ENCODE measurements at places on chromosomes 11 and 22.

GRCh38 chr11:72243173-72244059 lies 560 bp downstream of the PHOX2A start:
- no peak for DNase-seq

- DNase-seq: no peak
Observed at GRCh38 chr11:117970400-117971024, 15.7 kb upstream of the IL10RA start.

DNA sequence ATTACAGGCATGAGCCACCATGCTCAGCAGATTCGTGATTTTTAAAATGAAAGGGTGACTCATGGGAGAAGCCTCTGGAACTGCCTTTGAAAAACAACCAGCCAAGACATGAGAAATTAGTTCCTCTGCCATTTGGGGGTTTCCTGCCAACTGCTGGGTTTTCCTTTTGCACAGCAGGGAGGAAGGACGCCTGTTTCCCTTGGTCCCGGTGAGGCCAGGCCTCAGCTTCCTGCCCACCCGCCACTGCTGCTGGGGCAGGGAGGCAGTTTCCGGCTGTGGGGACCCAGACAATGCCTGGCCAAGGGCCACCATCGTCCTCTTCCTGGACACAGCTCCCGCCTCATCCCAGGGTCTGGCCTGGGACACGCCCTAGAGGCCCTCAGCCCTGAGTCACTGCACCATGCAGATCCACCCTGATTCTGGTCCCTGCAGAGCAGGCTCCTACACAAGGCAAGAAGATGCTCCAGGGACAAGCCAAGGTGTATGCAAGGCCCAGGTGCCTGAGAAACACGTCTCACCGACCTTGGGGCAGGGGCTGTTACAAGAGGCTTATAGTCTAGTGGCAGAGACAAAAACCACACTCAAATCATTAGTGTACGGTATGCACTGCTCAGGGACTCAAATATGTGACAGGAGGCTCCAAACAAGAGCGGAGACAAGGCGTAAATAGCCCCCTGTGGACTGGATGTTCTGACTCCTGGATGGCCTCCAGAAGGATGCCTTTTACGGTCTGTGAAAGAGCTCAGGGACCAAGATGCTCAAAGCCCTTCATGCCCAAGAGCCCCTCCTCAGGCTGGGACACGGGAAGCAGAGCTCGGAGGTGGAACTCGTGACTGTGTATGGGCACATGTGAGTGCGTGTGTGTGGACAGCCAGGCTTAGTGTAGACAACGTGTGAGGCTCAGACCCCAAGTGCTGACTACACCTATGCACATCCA lies 10.0 kb downstream of the PPM1F start:
- no peak for DNase-seq

DNA sequence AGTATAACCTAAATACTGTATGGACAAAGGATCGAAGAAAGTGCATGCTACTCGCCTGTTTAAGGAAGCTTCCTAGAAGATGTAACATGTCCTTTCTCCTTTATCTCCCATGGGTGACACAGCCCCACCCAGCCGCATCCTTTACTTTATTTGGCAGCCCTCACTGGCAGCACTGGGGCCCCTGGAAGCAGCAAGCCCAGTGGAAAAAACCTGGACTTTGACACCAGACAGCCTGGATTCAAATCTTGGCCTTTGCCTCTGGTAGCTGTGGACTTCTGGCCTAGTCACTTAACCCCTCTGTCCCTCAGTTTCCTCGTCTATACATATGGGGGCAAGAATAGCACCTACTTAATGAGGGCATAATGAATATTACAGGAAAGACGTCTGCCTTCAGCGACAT lies 67.1 kb downstream of the MYEOV start:
- no peak for DNase-seq

DNA sequence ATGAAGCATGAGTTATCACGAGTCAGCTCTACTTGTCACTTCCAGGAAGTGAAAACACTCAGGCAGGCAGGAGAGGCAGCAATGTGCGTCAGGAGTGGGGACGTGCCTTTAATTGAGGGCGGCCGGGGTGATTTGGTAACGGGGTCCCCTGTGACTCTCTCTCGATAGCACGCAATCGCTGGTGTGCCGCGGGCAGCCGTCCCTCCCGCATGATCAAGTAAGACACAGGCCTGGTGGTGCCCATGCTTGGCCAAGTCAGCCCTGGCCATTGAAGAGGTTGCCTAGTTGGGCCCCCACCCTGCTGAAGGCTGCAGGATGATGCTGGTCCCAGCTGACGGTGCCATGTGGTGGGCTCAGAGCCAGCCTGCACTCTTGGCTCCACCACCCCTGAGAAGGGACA lies 29.7 kb downstream of the CACNG2 start:
- DNase-seq: no peak

GRCh38 chr11:19735909-19736498 lies 23.4 kb downstream of the NAV2 start:
- no peak for DNase-seq

DNA sequence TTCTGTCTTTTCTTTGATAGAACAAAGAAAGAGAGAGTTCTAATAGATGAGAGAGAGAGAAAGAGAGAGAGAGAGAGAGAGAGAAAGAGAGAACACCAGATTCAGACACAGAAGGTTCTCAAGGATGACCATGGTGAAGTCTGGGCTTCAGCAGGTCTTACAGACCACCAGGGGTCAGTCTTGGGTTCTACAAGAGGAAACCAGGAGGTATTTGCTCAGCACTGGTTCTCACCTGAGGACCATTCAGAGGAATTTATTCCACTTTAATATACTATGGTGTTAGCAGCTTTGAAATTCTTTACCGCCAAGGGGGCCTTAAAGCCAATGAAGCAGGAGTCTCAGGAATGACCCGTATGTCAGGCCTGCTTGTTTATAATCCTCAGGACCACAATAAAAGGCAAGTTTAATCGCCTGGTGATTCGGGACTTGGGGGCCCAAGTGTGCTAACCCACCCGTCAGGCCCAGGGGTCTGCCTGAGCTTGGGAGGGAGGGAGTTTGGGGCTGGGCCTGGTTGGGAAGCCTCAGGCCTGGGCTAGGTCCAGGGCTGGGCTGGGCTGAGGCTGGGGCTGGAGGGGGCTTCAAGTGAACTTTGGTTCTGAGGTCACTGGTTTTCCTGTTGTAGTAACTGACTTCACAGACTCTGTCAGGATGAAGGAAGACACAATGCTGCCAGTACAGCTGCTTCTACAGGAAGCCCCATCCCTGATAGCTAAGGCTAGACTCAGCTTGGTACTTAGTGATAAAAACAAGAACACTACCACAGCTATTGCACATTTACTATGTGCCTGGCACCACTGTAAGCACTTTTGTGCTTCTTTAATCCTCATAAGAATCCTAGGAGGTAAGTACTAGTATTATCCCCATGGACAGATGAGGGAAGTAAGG lies 179.2 kb upstream of the ZBED5 start:
- DNase-seq: peak; percentile 48

GRCh38 chr11:119637481-119637880 lies 91.5 kb downstream of the NECTIN1 start:
- no peak for DNase-seq

DNA sequence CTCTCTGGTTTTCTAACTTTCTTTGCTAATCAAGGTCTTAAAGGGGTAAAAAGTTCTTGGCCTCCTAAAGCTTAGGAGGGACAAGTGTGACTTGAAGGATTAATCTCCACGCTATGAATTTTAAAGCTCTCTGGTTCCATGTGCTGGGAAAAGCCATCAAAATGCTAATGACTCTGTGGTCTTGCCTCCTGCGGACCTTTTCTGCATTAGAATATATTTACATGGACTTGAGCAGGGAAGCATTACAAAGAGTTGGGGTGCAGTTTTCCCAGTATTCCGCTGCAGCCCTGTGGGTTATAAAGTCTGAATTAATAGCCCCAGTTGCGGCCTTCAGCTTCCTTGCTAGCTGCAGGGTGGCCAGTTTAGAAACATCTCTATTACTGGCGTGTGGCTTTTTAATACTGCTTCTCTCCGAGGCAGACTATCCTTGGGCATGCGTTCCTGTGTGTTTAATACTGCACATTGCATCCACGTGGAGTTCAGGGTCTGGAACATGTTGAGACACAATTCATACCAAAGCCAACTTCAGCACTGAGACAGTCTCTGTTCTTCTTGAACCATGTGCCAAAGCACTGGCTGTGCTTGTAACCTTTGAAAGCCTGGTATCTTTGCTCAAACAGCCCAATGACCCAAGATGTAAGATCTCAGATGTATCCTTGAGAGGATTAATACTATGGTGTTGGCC lies 27.3 kb downstream of the TSPAN18 start:
- DNase-seq: no peak

- DNase-seq: no peak
Observed at GRCh38 chr11:33778675-33779074, 4.4 kb upstream of the FBXO3 start.

DNA sequence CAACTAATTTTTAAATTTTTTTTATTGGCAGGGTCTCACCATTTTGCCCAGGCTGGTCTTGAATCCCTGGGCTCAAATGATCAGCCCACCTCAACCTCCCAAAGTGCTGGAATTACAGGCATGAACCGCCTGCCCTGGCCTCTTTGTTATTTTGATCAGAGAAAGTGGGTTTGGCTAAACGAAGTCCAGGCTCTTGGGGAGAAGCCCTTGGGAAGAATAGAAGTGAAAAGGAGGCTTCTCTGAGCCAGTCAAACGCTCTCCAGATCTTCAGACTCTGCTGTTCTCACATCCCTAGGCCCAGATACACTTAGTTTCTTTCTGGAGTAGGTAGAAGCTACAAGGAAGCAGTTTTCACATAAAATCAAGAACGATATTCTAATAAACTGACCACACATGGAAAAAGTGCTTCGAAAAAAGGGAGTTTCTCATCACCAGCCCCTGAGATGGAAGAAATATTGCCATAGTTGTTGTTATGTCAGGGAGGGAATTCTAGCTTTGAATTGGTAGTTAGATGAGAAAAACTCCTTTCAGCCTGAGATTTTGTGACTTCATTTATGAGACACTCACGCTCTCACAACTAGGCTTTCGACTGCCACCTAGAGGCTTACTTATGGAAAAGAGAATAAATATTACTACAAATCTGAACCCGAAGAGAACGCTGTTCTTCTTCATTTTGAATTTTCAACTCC lies 41.7 kb upstream of the AQP11 start:
- DNase-seq: peak; percentile 56

GRCh38 chr22:49968313-49968830 lies 7.8 kb downstream of the PIM3 start:
- no peak for DNase-seq

- DNase-seq: no peak
Observed at GRCh38 chr22:46033256-46034200, 56.6 kb upstream of the WNT7B start.

Measured in neuronal stem cell (in vitro differentiated cells).